ENCODE measurements at places on chromosomes 12 and 14.

DNA sequence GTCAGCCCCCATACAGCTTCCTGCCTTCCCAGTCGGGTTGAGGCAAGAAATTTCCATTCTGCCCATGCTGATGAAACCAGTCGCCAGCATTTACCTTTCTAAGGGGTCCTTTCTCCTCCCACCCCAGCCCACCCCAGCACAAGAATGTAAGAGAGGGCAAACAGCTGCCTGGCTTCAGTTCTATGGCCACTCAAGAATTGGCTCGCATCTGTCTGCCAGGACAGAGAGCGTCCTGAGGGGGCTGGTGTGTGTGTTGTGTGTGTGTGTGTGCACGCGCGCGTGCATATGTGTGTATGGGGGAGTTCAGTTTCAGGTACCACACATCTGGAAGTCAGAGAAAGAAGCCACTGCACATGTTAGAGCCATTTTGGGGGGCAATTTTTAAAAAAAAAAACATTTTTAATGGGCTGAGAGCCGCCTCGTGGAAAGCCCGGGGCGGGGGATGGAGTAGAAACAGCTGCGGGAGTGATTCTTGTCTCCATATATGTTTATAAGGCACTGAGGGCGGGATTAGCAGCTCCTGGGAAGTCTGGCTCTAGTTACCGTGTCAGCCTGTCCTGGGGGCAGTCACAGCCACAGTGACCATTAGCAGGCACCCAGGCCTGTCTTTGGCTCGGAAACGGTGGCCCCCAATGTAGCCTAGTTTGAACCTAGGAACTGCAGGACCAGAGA lies at the start of gene WNT5B:
TSS of gene WNT5B (plus strand) at position 566 of the 672 bp plus-strand sequence. CDS start 2,124 bp downstream, outside the sequence.
- DNase-seq = no peak

GRCh38 chr12:112777387-112778310 lies 13.9 kb upstream of the RPH3A start:
- no peak for DNase-seq

GRCh38 chr12:127144770-127145169 lies 1122.2 kb upstream of the TMEM132C start:
- no peak for DNase-seq

DNA sequence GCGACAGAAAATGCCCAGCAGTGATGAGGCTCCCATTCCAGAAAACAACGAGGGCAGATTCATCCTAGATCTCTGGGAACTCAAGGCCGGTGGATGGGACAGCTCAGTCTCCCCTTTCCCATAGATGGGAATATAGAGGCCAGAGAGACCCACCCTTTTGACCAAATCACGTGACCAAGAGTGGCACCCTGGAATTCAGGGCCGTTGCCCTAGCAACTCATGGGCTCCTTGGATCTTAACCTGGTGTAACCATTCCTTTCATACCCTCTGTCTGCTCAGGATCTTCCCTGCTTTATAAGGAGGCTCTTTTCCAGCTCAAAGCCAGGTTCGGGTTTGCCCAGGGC lies 8.4 kb upstream of the LRTM2 start:
- DNase-seq = no peak

GRCh38 chr12:131950182-131950913 lies 606 bp downstream of the EP400 start:
- peak; percentile 32 for DNase-seq

DNA sequence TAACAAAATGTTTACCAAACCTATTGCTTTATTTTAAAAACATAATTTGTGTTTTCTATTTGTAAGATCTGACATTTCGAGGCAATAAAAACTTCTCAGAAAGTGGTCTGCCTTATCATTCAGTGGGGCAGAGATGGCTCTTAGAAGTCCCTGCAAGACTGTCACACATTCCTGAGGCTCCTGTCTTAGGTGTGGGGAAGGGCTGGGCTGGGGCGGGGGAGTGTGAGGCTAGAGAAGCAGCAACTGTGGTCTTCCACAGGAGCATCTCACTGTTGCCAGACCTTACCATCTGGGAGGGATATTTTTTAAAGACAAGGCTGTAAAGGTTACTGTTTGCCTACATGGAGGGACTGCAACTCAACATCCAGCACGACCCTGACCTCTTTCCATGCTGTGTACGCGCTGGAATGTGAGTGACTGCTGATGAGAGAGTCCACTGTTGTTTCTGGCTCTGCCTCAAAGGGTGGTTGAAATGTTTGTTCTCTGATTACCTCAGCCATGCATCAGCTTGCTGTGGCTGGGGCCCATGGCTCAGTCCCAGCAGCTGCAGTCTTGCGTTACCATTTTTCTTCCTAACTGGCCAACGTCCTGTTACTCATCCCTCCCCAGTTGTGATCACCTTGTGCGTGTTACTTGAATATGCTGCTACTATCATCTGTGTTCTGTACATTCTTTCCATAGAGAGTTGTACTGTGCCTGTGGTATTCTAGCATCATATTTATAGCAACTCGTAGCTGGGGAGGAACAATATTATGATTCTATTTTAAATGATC lies 12.4 kb downstream of the ERG28 start:
- DNase-seq = no peak

DNA sequence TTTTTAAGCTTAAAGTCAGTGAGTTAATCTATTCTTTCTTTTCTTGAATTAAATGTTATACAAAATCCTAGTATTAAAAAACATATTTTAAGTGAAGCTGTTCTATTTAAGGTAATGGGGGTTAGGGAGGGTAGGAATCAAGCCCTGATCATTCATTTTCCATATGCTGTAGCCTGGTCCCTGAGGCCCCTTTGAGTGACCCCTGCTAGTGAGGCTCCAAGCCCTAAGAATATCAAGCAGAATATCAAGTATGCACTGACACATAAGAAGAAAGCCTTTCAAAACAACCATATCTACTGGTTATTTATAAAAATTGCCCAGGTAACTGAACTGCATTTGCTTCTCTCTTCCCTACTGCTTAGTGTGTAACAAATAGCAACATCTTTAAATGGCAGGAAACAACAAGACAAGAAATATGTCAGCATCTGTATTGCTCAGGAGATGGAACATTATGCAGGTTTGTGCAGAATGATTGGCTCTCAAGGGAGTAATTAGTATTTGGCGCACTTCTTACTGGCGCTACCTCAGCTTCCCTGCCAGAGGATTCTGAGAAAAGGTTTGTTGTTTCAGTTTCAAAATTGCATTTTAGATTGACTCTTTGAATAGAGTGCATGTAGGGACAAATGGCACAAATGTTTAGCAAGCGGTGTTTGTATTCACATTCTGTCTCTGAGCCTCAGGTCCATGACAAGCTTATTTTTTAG lies 223.0 kb downstream of the DUSP6 start:
- peak; percentile 72 for DNase-seq

- DNase-seq = no peak
These were observed 194.6 kb upstream of the FSCB start for GRCh38 chr14:44701563-44702263.

- no peak for DNase-seq
These were observed 59.5 kb downstream of the SLC4A8 start for GRCh38 chr12:51484119-51484518.

GRCh38 chr12:66693901-66694513 lies 15.1 kb upstream of the GRIP1 start:
- DNase-seq = no peak

DNA sequence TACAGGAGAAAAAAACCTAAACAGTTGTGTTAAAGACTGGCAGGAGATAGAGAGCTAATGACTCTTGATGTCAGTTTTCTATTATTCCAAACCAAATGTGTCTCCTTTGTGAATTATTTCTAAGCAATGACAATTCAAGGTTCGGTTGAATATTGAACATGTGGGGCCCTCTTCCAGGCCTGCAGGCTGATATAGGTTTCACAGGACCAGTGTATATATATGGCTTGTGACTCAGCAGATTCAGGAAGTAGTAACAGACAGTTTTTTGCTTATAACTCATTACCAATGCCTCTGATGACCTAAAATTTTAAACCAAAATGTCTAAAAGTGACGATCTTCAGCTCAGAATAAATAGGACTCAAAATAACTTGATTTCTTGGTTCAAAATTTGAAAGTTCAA lies 33.7 kb upstream of the NPAS3 start:
- no peak for DNase-seq

GRCh38 chr12:98296462-98297079 lies 218.8 kb upstream of the TMPO start:
- DNase-seq = no peak

GRCh38 chr14:79598339-79598738 lies 613.0 kb downstream of the DIO2 start:
- DNase-seq = no peak

- DNase-seq = no peak
These were observed 254.2 kb upstream of the FKBP4 start for GRCh38 chr12:2540535-2540941.

DNA sequence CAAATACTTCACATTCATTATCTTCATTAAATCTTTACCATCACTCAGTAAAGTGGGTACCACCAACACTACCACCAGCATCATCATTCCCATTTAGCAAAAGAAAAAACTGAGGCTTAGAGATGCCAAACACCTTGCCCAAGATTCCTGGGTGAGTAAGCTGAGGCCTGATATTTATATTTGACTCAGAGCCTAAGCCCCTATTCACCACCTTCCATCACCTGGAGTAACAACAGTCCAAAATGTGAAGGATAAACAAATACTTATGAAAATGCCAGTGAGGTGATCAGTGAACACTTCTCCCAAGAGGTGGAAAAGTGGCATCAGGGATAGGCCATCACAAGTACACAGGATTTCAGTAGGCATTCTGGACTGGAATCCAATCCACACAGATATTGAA lies 3.7 kb downstream of the SLC38A1 start:
- no peak for DNase-seq

DNA sequence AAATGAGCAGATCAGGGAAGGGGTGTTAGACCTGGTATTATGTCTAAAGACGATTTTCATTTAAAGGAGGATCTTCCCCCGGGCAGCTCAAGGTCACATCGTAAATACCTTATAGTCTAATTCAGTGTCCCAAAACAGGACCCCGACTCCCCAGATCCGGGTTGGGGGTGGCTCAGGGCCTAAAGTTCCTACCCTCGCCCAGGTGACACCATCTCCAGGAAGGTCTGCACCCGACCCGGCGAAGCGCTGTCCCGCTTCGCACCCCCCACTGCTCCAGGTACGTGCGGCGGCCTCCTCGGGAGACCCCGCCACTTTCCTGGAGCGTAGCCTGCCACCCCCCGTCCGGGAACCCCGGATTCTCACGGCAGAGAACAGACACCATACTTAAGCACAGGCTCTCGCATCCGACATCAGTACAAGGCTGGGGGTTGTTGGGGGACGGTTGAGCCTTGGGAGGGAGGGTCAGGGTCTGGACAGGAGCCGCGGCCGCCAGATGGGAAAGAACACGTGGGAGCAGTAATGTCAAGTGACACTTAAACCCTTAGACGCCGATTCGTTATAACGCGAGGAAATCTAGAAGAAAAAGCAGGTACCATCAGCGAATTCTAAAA lies 556 bp downstream of the TIMM9 start:
- DNase-seq = peak; percentile 61

- DNase-seq = no peak
These were observed 272.0 kb upstream of the E2F7 start for GRCh38 chr12:77337362-77337761.

DNA sequence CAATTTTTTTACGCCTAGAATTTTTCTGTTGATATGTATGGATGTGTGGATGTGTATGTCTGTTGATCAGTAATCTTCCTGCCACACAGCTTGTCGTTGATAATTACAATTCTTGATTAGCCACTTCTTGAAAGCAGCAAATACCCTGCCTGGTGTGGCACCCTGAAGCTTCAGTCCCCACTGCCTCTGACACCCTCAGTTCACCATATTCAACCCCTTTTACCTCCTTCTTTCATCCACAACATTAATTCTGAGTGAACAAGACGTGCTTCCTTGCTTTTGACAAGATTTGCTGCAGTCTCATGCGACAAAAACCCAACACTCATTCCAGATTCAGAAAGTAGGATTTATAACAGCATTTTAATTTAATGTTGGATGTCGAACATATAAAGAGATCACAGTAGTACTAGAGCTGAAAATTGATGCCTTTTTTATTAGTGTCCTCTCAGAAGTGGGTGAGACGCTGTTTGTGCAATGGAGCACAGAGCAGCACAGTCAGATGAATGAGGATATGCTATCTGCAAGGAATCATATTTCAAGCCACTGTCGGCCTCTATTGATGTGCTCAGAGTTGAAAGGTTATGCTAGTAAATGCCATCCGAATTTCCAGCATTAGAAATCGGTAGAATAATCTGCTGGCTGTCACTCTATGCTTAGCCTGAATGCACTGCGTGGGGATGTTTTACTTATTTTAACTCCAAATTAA lies 383.7 kb downstream of the EGLN3 start:
- no peak for DNase-seq

GRCh38 chr14:54669721-54670561 lies 103.0 kb downstream of the SAMD4A start:
- DNase-seq = peak; percentile 74

GRCh38 chr12:132872975-132873421 lies 14.4 kb downstream of the CHFR start:
- no peak for DNase-seq
